ENCODE measurements at places on chromosomes 6 and 20.

DNA sequence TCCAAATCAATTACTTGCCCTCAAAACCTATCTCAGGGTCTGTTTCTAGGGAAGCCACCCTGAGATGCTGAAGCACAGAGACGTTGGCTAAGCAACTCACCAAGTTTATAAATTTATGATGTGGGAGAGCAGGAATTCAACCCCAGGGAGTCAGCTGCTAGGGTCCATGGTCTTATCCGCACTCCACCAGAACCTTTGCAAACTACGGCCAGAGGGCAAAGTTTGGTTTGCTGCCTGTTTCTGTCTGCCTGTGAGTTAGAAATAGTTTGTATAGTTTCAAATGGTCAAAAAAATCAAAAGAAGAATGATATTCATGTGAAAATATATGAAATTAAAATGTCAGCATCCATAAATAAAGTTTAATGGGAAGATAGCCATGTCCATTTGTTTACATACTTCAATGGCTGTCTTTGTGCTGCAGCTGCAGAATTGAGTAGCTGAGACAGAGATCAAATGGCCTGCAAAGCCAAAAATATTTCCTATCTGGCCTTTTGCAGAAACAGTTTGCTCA is 83.7 kb upstream of the ZFP64 start:
- DNase-seq = no peak

DNA sequence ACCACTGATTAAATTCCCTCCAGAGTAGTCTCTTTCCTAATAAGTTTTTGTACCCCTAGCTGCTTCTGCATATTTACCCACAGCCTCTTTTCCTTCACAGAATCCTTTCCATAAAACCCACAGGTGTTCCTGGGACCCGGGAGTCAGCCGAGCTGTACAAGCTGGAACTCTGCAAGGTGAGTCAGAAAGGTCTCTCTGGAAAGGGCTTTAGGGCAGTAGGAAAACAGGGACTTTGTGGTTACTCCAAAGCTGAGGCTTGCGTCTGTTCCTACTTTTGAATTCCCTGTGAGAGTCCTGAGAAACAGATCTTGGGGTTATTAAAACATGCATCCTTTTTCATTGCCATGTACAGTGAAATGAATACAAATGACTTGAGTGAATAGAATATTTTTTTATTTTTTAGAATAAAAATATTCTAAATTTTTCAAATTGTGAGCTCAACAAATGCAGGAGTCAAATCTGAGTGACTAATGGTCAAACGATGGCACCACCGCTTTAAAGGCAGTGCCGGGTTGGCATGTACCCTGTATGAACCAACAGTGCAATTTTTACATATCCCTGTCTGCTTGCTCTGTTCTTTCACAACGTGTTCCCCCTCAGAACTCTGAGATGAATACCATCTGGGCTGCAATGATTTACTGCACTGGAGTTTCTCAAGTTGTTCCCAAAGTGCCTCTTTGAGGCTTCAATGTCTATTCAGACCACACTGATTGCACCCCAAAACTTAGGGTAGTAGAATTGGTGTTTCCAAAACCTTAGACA is 78.4 kb downstream of the GFRAL start:
- no peak for DNase-seq

- DNase-seq = no peak
Observed at GRCh38 chr6:79717989-79718388, 86.9 kb downstream of the SH3BGRL2 start.

DNA sequence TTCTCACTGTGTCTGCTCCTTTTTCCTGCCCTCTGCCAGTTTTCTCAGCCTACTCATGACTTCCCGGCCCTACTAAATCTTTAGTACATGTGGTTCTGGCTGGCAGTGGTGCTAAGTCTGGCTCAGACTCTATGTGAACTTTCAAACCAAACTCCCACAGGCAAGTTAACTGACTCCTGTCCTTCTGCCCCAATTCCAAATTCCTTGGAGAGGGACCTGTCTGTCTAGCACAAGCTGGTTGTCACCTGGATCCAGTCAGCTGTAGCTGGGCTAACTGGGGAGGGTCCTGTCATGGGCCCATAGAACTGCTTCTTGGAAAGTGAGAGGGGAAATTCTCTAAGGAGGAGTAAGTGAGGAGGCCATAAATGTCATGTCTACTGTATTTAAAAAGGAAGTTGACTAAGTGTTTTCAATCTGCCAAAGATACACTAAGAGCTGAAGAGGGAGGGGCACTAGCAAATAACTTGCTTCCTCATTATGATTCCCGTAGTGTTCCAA is 240.1 kb downstream of the KCNQ5 start:
- no peak for DNase-seq

- DNase-seq = no peak
Observed at GRCh38 chr6:22880686-22881433, 311.5 kb downstream of the HDGFL1 start.

DNA sequence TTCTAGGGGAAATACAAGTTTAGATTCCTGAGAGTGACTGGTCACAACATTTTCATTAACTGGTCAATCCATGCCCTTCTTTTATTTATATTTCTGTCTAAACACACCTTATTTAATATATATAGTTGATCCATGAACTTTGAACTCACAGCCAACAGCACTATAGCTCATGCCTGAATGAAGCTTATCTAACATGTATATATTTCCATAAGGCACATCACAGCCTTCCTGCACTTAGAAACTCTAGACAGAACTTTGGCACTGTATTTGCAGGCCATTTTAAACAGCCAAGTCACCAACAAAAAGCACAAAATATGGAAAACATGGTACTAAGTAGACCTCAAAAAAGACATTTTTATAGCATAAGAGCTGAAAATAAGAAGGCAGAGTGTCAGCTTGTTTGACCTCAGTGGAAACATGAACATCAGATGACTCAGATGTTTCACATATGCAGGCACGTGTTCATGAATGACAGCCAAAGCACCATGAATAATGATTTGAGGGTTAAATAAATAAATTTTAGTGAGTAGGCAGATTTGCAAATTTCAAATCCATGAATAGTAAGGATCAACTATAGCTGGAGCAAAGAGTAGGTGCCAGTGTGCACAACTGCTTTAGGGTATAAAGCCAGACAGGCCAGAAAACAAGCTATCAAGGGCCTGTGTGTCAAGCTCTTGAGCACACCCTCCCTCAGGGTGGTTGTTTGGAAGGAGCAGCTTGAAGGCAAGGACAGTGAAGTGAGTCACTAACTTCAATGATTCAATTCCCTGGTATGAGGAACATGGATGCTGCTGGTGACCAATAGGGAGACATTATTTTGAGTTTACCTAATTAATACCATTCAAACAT is 88.9 kb upstream of the NT5E start:
- peak; percentile 48 for DNase-seq

GRCh38 chr20:1702855-1703254 is 45.3 kb upstream of the SIRPG start:
- no peak for DNase-seq

DNA sequence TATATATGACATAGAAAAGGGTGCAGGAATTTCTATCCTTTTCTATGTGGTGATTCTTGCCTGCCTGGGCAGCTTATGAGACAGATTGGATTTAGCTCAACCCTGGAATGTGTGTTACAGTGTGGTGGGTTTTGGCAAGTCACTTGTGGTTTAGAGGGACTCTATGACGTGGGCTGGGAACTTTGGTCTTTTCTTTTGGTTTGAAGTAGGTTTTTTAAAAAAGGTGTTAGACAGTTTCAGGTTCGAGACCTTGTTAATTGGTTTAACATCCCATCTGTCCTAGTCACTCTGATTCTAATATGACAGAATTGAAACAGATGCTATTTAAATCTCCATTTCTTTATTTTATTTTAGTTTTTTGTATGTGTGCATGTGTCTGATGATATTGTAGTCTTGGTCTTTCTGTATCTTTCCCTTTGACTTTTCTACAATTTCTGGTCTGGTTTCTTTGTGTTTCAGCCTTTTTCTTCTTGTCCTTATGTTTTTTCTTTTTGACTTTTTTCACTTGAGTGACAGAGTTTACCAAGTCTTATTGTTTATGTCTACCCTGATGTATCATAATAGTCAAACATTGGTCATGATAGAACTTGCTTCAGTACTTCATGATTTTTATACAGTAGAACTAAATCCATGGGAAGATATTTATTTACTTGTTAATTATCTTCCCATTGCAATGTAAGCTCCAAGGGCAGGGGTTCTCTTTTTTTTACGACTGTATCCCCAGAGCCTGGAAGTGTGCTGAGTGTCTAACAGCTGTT is 174.3 kb downstream of the CDKAL1 start:
- DNase-seq = no peak

- DNase-seq = no peak
Observed at GRCh38 chr6:137370871-137371633, 123.1 kb downstream of the OLIG3 start.

GRCh38 chr6:16282370-16282769 is 44.0 kb downstream of the GMPR start:
- no peak for DNase-seq

DNA sequence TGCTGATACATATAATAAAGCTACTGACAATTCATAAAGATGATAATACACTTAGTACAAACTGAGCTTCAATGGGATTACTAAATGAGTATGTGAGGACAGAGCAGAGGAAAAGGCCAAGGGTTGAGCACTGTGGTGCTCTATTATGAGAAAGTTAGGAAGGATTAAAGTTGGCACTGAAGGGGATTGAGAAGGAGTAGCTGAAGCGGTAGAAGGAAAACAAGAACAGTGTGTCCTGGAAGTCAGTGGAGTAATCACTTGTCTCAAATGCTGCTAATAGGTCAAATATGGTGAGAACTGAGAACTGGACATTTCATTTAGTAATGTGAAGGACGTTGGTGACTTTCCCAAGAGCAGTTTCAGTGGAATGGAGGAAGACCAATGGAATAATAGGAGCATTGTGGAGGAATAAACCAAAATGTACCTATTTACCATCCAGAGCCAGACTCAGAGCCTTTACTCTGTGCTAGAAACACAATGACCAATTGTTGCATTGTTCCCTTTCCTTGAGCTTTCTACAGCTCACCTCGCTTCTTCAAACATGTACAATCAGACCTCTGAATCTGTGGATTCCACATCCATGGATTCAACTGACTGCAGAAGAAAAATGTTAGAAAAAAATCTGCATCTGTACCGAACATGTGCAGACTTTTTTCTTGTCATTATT is 255.9 kb downstream of the LAMA2 start:
- no peak for DNase-seq

GRCh38 chr6:153214436-153214835 is 83.4 kb upstream of the RGS17 start:
- DNase-seq = no peak

DNA sequence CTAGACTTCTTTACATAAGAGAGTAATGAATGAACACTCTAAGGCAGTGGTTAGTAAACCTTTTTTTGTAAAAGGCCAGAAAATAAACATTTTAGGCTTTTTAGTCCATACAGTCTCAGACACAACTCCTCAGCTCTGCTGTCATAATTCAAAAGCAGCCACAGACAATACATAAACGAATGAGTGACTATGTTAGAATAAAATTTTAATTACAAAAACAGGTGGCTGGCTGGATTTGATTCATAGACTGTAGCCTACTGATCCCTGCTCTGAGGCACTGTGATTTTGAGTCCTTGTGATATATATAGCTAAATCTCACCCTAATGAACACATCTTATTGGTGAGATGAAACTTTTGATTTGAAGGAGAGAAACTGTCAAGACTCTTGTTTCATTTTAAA is 155.1 kb downstream of the AIG1 start:
- no peak for DNase-seq

DNA sequence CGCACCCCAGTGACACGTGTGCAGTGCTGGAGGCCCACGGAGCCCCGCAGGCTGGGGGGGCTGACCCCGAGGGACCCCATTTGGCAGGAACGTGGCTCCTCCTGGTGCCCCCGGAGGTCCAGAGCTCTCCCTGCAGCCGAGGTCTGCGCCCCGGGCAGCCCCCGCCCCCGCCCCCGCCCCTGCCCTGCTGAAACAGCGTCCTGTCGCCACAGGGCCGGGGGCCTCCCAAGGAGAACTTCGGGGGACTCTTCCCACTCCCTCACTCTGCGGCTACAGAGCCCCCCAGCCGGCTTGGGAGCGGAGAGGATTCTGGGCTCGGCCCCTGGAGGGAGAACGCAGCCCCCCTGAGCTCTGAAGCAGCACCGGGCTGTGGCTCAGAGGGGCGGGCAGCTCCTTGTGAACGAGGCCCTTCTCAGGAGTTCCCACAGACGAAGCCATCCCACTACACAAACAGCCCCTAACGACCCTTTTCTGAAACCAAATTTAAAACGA is 115.2 kb downstream of the DLL1 start:
- peak; percentile 77 for DNase-seq

- DNase-seq = no peak
Observed at GRCh38 chr6:1720620-1721322, 111.1 kb downstream of the FOXC1 start.

DNA sequence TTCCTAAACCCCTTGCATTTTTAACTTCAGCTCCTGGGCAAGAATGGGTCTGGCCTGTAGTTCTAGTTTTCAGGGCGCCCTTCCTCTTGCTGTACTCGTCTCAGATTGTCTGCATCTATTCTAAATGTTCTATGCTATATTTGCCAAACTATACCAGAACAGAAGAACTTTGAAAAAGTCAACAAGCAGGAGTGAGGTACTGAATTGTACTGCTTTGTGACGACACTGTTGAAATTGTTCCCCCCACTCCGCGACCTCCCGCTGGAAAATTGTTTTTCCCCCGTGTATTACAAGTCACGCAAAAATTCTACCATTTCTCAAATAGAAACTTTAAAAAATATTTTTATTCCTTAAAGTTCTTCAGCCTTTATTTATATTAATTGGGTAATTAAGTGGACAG is 73.9 kb downstream of the CBFA2T2 start:
- DNase-seq = no peak

DNA sequence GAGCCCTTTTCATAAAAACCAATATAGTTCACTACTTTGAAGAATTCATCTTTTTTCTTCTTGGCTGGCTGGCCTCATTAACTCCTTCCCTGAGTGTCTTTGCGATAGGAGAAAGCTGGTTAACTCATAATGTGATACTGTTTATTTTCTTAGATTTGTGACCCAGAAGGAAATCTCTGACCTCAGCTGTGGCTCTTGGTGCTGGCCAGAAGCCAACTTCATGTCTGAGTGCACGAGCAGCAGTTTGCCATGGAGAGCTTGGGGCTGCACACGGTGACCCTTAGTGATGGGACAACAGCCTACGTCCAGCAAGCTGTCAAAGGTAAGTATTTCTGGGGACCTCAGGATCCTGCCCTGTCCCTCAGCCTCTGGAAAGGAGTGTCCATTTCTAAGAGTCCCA is 16.7 kb upstream of the DEF6 start:
- no peak for DNase-seq

DNA sequence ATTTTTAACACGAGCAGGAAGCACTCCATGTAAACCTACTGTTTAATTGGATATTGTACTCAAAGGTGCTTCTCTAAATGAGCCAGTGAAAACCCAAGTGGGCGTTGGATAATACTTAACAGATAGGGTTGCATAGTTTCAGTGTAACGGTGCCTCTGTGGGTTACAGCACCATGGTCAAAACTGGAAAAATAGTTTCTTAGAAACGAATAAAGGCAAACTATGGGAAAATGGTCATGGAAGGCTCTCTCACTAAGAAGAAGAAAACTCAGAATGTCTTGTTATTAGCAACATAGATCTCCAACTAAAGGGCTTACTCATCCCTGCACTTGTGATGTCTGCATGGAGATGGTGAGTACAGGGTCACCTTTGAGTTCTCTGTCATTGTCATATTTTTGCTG is 59.1 kb upstream of the NEDD9 start:
- DNase-seq = peak; percentile 44
